ENCODE measurements at places on chromosomes 4 and X.

DNA sequence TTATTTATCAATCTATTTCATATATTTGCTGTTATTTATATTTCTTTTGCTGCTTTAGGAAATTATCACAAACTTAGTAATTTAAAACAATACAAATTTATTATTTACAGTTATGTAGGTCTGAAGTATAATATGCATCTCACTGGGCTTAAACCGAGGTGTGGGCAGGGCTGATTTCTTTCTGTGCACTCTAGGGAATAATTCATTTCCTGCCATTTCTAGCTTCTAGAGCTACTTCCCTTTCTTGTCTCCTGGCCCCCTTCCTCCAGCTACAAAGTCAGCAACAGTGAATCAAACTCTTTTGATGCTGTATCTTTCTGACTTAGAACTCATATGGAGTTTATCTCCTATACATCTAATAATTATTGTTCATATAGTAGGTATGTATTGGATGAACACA is 303.5 kb upstream of the ARSJ start:
- peak; percentile 72 for DNase-seq

GRCh38 chrX:16664626-16665025 is 14.7 kb downstream of the S100G start:
- DNase-seq = no peak

DNA sequence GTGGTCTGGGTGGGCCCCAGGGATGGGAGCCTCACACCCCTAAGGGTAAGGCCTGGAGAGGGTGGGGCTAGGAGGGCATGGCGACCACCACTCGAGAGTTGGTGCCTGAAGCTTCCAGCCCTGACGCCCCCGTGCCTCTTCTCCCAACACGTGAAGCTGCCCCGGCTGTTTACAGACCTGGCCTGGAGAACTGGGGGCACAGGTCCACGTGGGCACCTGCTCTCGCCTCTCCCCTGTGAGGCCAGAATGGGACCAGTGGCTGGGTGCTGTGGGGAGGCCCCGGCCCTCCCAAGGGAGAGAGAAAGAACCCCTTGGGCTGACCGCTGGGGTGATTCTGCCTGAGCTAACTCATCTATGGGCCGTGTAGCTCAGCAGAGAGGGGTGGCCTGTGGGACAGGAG is 15.5 kb downstream of the NAT8L start:
- no peak for DNase-seq

DNA sequence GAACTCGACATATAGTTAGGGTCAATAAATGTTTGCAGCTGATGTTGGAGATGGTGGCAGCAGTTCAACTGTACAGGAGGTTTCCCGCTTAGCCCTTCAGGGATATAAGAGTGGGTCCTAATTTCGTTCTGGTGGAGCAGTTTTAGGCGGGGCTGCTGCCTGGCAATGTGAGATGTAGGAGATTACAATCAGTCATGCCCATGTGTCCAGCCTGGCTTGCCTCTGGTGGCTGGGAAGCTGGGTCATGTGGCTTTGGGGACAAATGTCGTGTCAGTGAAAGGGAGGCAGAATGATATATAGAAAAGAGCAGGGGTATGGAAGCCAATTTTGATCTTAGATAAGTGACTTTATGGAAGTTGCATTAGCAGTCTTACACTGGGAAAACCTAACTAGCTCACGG is 129.4 kb downstream of the CLCN4 start:
- DNase-seq = no peak

DNA sequence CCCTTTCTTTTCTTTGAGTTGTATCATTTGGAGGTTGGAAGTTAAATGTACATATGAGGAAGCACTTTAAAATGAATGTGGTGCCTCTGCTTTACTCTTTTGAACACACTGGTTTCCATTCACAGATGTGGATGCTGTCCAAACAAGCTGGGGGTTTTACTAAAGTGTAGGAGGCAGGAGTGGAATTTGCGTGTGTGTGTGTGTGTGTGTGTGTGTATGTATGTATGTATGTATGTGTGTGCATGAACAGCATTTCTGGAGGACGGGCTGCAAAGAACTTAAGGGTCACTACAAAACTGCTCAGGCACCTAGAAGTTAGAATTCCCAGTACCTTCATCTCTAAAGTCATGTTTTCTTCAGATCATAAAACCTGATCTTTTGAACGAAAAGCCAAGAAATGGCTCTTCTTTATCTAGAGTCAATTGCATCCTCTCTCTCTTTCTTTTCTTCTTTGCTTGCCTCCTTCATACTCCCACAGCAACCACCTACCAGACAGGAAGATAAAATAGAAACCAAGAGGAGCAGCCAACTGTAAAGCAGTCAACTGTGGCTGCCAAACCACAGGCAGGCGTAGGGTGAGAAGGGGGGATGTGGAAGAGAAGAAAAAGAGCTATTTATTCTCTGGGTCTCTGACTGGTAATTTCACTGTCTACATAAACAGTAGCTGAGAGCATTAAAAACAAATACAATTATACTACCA is 177.0 kb upstream of the RASGEF1B start:
- DNase-seq = no peak

DNA sequence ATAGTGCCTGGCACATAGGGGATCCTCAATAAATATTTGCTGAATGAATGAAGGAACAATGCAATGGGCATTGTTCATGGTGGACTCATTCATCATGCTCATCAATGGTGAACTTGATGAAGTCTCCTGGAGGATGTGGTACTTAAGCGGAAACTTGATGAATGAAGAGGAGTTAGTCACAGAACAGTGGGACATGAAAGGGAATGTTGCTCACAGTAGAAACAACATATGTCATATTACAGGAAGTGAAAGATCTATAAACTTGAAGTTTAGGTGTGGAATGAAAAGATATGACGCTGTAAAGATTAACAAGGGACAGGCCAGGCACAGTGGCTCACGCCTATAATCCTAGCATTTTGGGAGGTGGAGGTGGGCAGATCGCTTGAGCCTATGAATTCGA is 224.1 kb downstream of the PPP3CA start:
- no peak for DNase-seq

GRCh38 chr4:8771258-8771590 is 100.4 kb downstream of the HMX1 start:
- no peak for DNase-seq

- DNase-seq = no peak
Measured at GRCh38 chr4:69120870-69121269, 24.6 kb downstream of the UGT2B7 start.

- DNase-seq = no peak
Measured at GRCh38 chr4:3436798-3437581, 4.8 kb upstream of the HGFAC start.

GRCh38 chrX:24963823-24964222 is 51.9 kb downstream of the ARX start:
- DNase-seq = no peak

DNA sequence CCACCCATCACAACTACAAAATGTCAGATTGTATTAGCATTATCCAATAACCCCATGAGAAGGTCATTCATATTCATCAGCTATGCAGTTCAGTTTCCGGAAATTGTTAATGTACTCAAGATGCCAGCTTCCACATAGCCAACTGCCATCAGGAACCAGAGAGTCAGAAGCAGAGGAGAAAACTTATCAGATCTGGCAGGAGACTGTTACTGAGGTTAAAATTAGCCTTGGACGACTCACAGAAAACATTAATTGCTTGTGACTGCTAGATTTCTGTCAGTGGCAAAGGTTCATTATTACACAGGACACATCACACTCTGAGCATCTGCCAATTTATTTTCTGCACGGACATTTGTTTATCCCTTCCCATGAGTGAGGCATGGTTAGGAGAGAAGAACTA is 352.8 kb downstream of the DHRSX start:
- DNase-seq = no peak

DNA sequence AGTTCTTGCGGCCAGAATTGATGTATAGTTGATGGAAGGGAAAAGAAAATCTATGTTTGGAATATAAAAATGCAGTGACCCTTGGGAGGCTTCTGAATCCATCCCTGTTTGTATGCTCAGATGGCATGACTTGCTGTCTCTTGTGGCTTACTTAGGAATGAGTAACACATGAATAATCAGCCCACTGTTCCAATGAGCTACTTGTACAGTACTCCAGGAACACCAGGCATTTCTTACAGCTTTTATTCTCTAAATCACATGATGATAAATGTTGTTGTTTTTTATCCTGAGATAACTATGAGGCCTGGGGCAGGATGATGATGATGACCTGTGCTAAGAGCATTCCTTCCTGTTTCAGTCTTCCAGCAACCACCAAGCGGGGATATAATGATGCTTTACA is 18.9 kb downstream of the TMPRSS11E start:
- no peak for DNase-seq

- no peak for DNase-seq
Measured at GRCh38 chr4:126727461-126727860, 905.3 kb upstream of the INTU start.

DNA sequence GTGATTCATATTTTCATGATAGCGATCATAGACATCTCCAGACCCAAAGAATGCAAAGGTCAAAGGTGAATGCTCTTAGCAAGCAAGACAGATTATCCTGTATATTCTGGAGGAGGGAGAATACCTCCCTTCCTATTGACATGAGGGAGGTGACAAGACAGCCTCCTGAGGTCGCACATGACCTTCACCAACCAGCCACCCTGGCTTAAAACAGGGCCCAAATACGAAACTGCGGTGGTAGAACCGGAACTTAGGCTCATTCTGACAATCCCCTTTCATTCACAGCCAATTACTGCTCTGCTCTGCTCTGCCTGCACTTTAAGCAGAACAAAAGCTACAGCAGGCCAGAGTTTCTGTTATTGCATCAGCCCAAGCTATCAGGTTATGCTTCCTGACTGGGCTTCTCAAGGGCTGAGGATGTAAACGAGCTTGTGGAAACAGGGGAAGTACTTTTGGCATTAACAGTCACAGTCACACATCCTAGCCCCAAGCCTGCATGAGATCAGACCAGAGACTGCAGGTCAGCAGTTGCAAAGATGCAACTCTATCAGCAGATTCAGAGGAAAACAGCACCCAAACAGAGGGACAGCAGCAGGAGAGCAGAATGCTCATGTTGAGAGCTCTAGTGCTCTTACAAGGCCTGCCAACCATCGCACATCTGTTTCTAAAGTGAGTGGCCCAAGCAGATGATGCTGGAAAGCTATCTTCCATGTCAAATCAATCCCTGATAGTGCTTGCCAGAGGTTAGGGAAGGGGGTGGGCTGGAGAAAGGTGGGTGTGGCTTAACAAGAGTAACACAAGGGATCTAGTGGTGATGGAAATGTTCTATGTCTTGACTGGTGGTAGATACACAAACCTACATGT is 51.3 kb upstream of the MAP3K15 start:
- peak; percentile 93 for DNase-seq

DNA sequence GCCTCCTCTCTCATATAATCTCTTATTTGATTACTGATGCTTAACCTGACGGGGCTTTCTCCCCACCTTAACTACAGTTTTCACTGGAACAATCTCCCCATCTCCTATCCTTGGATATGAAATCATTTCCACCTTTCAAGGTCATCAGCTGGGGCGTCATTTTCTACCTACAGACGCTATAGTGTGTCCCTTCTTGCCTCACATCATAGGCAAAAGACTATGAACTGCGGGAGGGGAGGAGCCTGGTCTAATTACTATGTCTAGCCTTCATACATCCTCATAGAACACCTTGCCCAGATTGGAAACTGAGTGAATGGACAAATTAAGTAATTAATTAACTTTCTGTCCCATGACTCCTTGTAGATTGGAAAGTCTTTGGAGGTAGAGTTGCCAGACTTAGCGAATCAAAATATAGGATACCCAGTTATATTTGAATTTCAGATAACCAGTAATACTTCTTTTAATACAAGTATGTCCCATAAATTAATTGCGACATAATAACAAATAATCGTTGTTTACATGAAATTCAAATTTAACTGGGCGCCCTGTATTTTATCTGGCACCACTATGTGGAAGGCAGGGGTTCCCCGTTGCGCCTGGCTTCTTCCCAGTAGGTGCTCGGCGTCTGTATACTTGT is 752 bp upstream of the ATP6AP2 start:
- peak; percentile 6 for DNase-seq

GRCh38 chr4:130054908-130055307 is 959.0 kb downstream of the C4orf33 start:
- peak; percentile 4 for DNase-seq
